ENCODE measurements at places on chromosomes 6 and 20.

GRCh38 chr6:21340573-21340972 lies 253.0 kb upstream of the SOX4 start:
- no peak for DNase-seq

DNA sequence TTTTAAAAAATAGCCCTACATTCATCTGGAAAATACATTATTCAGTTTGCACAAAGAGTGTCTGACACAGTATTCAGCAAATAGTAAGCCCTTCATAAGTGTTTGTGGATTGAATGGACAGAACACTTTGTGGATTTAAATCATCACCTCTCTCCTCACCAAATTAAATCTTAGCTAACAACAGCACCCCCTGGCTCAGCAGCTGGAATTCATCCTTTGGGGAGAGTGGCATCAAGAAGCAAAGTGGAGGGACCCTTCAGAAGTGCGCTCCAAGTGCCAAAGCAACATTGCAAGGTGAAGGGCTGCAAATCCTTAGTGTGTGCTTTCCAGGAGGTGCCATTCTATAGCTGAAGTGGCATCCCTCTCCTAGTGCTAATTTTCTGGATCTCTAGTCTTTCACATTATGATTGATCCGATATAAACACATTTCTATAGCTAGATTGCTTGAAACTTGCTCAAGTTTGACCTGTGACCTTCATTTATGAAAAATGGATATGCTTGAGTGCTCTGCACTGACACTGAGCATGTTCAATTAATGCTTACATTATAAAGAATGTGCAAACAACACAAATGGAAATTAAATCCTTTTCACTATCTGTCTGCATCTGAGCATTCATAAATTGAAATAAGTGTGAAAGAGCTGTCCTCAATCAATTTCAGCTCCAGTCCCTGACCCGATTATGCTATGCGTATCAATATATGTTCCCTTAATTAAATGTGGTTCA lies 891.7 kb downstream of the C6orf118 start:
- no peak for DNase-seq

DNA sequence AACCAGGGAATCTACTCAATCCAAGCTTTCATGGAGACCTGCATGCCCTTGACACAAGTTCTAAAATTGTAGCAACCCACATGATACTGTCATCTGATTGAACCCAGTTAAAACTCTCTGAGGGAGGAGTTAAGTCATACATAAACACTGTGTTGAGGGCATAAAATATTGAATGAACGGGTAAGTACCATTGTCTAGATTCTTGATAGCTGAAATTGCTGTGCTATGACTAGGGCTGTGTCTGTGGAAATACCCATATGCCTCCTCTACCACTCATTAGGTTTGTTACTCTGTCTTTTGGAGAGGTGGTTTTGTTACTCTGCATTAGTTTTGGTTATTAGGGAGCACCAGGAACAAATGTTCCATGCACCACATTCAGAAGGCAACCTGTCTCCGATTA lies 7.6 kb downstream of the ENPP4 start:
- DNase-seq: no peak

GRCh38 chr6:379410-380181 lies 12.0 kb upstream of the IRF4 start:
- DNase-seq: no peak

GRCh38 chr20:24236201-24236600 lies 233.2 kb upstream of the SYNDIG1 start:
- no peak for DNase-seq

- DNase-seq: no peak
Observed at GRCh38 chr20:40049854-40050253, 639.2 kb downstream of the MAFB start.

- DNase-seq: no peak
Observed at GRCh38 chr6:125367036-125367782, 65.4 kb upstream of the HDDC2 start.

- no peak for DNase-seq
Observed at GRCh38 chr20:62045529-62046285, 20.0 kb downstream of the TAF4 start.

DNA sequence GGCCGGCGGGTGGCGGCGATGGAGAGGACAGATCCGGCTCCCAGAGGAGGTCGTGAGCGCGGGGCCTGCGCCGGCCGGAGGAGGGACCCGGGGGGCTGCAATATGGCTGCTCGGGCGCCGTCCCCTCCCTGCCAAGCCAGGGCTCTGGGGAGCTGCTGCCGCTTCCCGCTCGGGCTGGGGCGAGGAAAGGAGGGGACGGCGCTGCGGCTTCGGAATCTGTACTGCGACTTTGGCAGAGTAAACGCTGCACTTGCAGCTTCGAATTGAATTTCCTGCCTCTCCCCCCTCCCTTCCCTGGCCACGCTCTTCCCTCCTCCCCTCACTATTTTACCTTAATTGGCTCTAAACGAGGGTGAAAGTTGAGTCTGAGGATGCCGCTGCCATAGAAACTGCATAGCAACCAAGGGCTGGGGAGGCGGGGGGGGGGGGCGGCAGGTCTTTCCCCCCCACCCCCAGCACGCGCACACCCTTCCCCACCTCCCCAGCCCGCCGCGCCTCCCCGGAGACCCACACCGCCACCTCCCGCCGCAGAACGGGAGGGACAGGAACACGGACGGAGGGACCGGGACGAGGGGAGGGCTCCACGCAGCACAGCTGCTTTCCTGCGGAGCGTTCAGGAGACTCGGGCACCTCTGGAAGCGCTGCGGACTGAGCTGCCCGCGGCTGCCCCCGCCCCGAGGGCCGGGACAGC lies 93.9 kb downstream of the RNASET2 start:
- DNase-seq: no peak

DNA sequence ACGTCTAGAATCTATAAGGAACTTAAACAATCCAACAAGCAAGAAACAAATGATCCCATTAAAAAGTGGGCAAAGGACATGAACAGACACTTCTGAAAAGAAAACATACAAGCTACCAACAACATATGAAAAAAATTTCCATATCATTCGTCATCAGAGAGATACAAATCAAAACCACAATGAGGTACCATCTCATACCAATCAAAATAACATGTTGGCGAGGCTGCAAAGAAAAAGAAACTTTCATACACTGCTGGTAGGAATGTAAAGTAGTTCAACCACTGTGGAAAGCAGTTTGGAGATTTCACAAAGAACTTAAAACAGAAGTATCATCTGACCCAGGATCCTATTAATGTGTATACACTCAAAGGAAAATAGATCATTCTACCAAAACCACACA lies 243.9 kb upstream of the RUNX2 start:
- DNase-seq: no peak

GRCh38 chr6:155349129-155349528 lies 34.8 kb upstream of the TFB1M start:
- DNase-seq: no peak
